A172 (cell line): ENCODE measurements at places on chromosomes 3 and 15. TPM values are rescaled to one million over a fixed set of nuclear protein-coding genes. Genes with fewer than 3 reads are reported as not detected.

GRCh38 chr3:167754049-167754448 is 18.5 kb downstream of the SERPINI1 start:
- no peak for DNase-seq

GRCh38 chr3:148187296-148187695 is 510.4 kb upstream of the AGTR1 start:
- no peak for DNase-seq

RIOX2 gene
- total RNA-seq = 36.4 and 42.3 TPM in 2 replicates

GRCh38 chr3:168659015-168659414 is 563.3 kb upstream of the GOLIM4 start:
- peak; percentile 21 for DNase-seq

- DNase-seq = no peak
Measured at GRCh38 chr3:141049681-141050080, 1.5 kb upstream of the SPSB4 start.

RASGRF1 gene
- total RNA-seq = 1.2 and 2.1 TPM in 2 replicates
